ENCODE measurements at places on chromosomes 5 and 9.

GRCh38 chr5:172981931-172982330 lies 1.6 kb upstream of the ATP6V0E1 start:
- no peak for DNase-seq

GRCh38 chr5:74312746-74313145 lies 327.8 kb downstream of the ENC1 start:
- DNase-seq, result no peak

DNA sequence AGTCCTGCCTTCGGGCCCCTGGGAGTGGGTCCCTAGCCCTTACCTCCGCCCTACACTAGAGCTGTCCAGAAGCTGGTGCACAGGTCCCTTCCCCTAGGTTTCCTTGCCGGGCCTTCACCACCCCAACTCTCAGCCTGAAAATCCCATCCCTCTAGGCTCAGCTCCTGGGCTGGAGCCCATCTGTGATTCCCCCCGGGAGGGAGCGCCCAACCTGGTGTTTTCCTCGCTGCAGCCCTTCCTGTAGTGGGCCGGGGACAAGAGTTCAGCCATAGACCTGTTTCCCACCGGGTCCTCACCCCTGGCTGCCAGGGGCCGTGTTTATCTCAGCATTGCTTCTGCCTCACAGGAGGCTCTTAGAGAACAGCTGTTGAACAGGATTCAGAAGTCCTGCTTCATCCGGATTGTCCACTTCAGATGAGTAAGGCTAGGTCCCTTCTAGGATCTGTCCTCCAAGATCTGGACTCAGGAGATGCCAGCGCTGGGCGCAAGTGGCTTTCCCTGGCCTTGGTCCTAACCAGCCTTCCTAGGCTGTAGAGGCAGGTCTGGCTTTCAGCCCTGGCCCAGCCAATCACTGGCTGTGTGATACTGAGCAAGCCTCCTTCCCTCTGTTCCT lies 965 bp downstream of the GLIPR2 start:
- DNase-seq, result no peak

DNA sequence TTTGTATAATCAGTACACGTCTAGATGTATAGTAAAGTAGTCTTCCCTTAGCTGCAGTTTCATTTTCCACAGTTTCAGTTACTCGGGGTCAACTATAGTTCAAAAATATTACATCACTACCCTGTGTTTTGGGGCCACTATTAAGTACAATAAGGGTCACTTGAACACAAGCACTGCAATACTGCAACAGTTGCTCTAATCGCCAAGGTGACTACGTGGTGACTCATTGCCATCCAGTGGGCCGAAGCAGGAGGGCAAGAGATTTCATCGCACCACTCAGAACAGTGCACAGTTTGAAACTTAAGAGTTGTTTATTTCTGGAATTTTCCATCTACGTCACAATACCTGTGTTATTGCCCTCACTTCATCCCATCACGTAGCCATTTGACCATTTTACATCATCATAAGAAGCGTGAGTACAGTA lies at the start of gene ARL14EPL:
ARL14EPL (plus strand) TSS at position 379 of the 424 bp plus-strand sequence. CDS start 18,994 bp downstream, outside the sequence.
- DNase-seq, result no peak

DNA sequence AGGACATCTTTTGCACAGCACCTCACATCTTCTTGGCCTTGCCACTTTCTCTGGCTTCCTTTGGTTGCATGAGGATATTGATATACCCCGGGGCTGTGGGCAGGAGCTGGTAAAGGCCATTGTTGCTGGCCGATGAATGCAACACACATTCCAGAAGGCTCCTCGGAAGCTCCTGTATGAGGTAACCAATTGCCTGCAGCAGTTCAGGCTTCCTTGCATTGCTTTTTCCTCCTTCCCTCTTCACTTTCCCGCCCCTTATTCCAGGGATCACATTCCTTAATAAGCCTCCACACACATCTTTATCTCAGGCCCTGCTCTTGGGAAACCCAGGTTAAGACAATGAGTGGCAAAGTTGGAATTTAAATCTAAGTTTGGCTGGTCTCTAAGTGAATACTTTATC lies 505.4 kb upstream of the CLINT1 start:
- DNase-seq, result no peak

GRCh38 chr9:114035221-114035844 lies 42.8 kb downstream of the AMBP start:
- DNase-seq, result no peak

- DNase-seq, result no peak
Measured at GRCh38 chr5:98570010-98570409, 203.5 kb upstream of the RGMB start.

DNA sequence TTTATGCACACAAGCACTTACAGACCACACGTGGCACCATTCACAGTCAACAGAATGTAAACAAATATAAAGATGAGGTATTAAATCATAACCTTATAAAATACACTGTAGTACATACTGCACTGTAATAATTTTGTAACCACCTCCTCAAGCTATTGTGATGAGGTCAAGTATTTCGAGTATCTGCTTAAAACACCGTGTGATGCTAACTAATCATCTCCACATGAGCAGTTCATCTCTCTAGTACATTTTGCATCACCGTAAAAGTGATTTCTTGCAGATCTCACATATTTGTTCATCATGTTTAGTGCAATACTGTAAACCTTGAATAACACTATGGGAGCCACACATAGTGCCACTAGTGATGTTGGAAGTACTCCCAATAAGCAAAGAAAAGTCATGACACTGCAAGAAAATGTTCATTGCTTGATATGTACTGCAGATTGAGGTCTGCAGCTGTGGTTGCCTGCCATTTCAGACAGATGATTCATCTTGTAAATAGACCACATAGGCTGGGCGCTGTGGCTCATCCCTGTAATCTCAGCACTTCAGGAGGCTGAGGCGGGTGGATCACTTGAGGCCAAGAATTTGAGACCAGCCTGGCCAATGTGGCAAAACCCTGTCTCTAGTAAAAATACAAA lies 44.3 kb downstream of the FOXB2 start:
- DNase-seq, result no peak

GRCh38 chr9:99319048-99319447 lies 97.0 kb downstream of the SEC61B start:
- no peak for DNase-seq

DNA sequence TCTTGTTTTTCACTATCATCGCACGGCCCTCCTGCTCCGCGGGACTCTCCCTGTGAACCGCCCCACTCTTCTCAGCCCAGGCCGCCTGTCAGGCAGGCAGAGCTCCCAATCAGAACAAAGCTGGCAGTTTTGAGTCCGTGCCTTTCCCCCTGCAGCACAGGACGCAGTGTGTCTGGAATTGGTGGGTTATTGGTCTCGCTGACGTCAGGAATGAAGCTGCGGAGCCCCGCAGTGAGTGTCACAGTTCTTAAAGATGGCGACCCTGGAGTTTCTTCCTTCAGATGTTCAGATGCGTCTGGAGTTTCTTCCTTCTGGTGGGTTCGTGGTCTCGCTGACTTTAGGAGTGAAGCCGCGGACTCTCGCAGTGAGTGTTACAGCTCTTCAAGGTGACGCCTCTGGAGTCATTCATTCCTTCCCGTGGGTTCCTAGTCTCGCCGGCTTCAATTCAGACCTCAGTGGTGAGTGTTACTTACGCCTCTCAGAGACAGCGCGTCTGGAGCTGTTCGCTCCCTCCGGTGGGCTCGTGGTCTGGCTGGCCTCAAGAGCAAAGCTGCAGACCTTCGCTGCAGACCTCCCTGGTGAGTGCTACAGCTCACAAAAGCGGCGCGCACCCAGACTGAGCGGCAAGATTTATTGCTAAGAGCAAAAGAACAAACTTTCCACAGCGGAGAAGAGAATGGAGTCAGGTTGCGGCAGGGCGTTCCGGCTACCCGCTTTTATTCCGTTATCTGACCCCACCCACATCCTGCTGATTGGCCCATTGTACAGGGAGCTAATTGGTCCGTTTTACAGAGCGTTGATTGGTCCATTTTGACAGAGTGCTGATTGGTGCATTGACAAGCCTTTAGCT lies 7.4 kb downstream of the ZDHHC11B start:
- DNase-seq, result no peak

GRCh38 chr9:91061506-91061905 lies 259.9 kb downstream of the SYK start:
- no peak for DNase-seq

- no peak for DNase-seq
Measured at GRCh38 chr9:121160025-121160424, 41.6 kb downstream of the RAB14 start.

- no peak for DNase-seq
Measured at GRCh38 chr9:109314011-109314531, 6.8 kb downstream of the EPB41L4B start.

DNA sequence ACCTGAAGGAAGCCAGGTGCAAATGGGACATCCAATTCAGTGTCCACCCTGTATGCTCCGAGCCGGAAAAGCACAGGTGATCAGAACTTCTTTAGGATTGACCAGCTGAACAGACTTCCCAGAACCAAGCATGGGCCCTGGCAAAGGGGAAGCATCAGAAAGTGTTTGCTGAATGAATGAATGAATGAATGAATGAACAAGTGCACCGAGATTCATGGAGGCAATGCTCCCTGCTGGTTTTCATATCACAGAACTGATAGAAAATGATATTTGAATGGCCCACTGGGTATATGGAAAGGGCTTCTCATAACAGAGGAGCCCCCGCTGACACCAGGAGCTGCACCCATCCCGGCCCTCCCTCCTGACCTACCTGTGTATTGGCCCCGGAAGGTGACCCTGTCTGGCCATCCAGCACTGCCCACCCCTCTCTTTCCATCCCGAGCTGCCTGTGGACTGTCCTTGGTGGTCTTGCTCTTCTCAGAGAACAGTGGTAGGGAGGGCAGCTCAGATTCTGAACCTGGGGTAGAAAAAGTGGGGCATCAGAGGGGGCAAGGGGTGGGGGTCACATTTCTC lies 15.9 kb downstream of the ORM2 start:
- no peak for DNase-seq

- DNase-seq, result no peak
Measured at GRCh38 chr5:5050801-5051200, 89.3 kb upstream of the ADAMTS16 start.

DNA sequence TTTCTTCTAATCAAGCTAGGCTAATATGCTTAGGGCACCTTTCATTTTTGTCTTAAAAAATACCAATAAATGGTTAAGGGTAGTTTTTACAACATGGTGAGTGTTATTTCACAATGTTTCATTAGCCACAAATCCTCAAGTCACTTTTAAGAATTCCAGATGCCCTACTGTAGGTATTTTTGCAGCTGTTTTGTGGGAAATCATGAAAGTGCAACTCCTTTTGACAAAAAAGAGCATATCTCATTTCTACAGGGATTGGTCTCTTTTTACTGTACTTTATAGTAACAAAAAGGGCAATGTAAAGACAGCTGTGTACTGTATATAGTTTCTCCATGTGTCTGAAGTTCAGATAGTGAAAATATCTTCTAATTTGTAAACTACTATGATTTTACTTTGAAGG lies 28.3 kb upstream of the GAS1 start:
- no peak for DNase-seq

- no peak for DNase-seq
Measured at GRCh38 chr5:88142636-88142885, 126.1 kb downstream of the TMEM161B start.

DNA sequence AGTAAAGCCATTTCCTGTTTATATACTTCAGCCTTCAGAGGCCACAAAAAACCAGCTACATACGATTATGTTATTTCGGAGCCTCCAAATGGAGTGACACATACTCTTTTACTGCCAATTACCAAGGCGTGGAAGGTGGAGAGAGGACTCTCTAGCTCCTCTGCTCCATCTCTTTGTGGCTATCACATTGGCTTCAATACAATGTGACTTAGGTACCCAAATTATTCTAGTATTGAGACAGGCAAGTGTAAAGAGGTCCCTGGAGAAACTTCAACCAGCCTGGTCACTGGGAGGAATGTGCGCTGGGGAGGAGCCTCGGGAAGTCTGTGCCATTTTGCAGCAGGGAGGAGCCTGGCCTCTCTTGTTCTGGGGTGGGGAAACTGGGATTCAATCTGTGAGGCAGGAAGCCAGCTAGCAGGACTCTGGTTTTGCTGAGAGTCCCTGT lies 85.8 kb upstream of the TAS2R1 start:
- no peak for DNase-seq

GRCh38 chr9:89661956-89662717 lies 57.3 kb downstream of the GADD45G start:
- peak; percentile 99 for DNase-seq

DNA sequence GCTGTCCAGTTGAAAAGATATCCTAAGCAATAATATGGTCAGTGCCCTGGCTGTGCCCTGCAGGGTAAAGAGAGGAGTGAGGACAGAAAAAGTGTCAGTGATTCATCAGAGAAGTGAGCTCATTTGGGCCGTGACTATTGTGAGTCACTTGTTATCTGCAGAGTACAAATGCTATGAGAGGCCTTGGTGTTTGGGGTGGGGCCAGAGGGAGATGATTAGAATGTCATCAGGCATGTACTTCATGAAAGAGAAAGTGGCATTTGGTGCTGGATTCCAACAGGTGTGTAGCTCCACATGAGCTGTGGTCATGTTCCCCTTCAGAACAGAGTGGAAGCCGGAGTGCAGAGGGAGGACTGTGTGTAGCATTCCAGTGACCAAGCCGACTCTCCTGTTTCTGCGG lies 174.1 kb downstream of the KDM4C start:
- no peak for DNase-seq

DNA sequence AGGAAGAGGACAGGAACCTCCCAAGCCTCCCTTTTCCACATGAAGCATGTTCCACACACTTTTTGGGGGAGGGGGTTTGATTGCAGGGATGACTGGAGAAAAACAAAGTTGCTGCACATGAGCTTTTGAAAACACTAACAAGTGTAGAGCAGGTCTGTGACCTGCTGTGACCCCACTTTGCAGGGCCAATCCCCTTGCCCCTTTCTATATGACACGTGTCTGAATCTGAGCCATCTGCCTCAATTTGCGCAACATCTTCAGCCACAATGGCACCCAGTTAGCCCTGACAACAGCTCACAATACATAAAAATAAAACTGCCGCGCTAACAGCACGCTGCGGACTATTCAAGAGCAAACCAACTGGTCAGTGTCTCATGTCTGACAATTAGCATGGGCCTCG lies 227.8 kb upstream of the TBCA start:
- DNase-seq, result peak; percentile 83

DNA sequence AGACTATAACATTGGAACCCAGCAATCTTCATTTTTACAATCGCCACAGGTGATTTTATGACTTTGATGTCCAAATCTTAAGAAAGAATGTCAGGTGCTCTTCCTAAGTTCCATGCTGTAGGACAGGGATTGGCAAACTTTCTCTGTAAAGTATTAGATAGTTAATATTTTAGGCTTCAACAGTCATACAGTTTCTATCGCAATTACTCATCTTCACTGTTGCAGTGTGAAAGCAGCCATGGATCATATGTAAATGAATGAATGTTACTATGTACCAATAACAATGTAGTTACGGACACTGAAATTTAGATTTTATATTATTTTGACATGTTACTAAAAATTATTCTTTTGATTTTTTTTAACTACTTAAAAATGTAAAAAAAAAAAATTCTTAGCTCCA lies 169.7 kb downstream of the DTWD2 start:
- DNase-seq, result no peak

- no peak for DNase-seq
Measured at GRCh38 chr9:22210936-22211335, 201.8 kb upstream of the CDKN2B start.

Measured in DMS153 (cell line).